Epithelial cell of prostate (primary cell): ENCODE measurements at places on chromosomes 16 and 17.

GRCh38 chr16:86509759-86510464 lies 415 bp upstream of the FOXF1 start:
- DNase-seq, result no peak

DNA sequence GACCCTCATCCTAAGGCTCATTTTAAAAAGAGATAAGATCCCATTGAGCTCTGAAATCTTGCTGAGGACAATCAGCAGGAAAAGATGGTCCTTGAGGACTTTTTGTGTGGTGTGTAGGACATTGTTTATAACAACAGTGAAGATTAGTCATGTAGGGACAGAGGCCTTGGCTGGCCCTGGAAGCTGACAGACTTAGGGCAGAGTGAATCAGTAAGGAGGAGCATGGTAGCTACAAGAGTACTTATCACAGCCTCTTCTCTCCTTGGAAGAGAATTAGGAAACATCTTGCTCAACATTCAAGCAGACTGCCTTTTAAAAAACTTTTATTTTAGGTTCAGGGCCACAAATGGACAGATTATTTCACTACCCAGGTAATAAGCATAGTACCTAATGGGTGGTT lies 665.9 kb upstream of the SALL1 start:
- DNase-seq, result no peak

DNA sequence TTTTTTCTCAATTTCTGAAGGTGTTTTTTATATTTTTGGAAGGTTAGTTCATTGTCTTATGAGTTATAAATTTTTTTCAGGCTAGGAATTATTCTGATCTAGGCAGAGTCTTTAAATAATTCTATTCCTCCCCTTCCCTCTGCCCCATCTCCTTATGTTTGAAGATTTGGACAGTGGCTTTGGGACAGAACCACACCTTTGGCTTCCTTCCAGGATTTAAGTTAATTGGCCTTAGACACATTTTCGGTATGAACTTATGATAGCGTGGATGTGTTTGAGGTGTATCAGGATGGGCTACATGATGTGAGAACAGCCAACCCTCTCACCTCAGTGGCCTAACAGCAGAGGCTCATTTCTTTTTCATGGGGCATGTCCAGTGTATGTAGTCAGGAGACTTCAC lies 24.3 kb downstream of the EPN2 start:
- no peak for DNase-seq

DNA sequence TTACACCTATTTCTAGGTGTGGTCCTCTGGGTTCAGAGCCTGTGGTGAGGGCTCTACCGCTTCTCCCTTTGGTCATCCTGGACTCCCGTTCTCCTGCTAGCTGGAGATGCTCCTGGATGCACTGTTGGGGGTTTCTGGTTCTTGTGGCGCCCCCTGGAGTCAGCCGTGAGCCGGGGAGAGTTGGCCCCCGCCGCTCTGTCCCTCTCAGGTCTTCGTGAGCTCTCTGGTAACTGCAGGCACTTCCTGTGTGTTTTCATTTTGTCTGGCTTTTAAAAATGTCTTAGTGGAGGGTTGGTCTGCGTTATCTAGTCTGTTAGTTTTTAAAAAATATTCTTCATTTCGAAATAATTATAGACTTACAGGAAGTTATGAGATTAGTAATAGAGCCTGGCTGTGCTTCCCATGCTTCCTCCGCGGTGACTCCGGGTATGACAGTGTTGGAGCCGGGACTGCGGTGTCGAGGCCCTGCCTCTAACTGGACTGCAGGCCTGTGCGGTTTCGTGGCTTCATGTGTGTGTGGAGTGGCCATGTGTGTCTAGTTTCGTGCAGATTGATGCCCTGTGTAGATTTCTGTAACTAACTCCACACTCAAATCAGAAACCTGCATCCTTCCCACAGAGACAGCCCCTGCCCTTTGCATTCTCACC lies 78.0 kb upstream of the ZNF750 start:
- DNase-seq, result no peak

- no peak for DNase-seq
Observed at GRCh38 chr16:73629011-73629410, 581.1 kb upstream of the ZFHX3 start.

DNA sequence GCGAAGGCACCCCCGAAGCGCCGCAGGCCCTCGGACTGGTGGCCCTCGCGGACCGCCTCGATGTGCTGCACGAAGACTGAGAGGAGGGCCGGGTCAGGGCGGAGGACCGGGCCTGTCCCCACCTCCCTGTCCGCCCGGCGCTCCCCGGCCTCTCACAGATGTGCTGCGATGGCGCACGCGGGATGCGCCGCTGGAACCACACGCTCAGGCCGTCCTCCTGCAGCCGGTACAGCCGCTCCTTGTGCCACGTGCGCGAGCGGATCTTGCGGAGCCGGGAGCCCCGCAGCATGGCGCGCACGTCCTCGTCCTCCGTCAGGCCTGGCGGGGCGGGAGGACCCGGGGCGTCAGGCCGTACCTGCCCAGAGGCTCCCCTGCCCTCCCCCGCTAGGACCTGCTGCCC lies 11.3 kb downstream of the PLCD3 start:
- DNase-seq, result no peak

GRCh38 chr16:67391424-67392300 lies 1.6 kb downstream of the TPPP3 start:
- no peak for DNase-seq

DNA sequence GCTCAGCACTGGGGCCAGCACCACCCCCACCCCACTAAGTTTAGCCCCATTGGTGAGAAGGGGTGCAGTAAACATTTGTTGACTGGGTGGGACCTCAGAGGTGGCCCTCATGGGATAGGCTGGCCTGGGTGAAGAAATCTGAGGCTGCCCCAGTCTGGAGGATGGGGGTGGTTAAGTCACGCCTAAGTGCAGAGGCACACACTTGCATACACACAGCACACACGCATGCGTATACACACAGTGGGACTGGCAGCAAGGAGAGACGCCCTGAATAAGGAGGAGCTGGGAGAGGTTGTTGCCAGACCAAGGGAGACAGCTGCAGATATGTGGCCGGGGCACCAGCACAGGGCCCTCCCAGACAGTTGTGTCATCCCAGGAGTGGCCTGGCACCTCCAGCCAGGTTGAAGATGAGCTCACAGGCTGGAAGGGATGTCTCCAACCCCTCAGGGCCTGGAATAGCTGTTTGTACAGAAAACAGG lies 3.0 kb upstream of the BCAR1 start:
- DNase-seq, result no peak

GRCh38 chr17:71828182-71828596 lies 292.6 kb upstream of the SOX9 start:
- DNase-seq, result no peak

DNA sequence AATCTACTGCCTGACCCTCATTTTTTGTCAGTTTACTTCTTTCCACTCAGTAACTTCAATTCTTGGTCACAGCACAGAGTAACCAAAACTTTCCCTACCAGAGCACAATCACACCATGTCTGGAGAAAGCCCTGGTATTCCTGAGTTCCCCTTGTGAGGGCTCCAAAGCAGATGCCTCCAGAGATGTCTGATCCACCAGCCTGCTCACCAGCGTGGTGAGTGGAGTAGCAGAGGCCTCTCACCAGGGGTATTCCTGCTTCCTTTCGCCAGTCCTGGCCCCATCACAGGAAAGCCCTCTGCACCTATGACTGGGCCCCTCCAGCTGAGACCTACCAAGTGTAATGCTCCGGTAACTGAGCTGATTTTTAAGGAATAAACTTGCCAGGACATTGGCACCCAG lies 205.4 kb upstream of the HS3ST3A1 start:
- no peak for DNase-seq

DNA sequence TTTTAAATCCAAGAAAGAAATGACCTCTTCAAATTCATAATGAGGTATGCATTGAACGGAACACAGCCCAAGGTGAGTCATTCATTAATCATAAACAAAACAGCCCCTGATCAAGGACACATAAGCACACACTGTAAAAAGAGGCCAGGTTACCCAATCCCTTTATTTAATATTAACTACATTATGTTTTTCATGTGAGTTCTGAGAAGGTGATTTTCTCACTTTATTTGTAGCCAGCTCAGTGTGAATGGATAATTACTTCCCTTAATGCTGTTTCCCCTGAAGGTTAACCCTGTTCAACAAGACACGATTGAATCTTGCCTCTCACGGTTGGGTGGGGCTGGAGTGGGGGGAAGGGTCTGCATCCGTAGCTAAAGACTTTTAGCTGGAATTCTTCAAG lies 257.3 kb upstream of the SALL1 start:
- DNase-seq, result peak; percentile 36

GRCh38 chr17:66720027-66720426 lies 114.9 kb upstream of the CACNG5 start:
- no peak for DNase-seq

DNA sequence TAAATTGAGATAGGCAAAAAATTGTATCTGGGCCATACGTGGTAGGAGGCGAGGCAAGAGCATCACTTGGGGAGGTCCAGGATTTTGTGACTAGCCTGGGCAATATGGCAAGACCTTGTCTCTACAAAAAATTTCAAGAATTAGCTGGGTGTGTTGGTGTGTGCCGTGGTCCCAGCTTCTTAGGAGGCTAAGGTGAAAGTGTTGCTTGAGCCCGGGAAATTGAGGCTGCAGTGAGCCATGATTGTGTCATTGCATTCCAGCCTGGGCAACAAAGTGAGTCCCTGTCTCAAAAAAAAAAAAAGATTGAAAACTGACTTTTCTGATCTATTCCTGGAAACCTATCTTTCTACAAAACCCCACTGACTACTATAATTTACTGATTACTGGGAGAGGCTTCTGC lies 26.7 kb downstream of the CDK12 start:
- no peak for DNase-seq

- DNase-seq, result no peak
Observed at GRCh38 chr17:61335845-61336655, 63.6 kb upstream of the TBX2 start.

- no peak for DNase-seq
Observed at GRCh38 chr16:1285669-1286512, 23.5 kb upstream of the UBE2I start.

DNA sequence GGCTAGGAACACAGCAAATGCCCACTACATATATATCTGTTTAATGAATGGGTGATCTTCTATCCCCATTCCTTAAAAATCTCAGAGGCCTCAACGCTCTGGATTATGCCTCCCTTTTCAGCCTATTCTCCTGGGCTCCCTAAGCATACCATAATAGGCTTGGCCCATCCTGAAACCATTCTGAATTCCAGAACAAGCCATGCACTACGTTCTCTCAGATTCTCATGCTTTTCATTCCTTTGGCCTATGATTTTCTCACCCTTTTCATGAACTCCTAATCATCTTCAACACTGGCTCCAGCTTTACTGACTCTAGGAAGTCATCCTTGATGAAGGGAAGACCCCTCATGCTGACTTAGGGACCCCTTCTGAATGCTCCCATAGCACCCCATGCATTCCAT lies 71.1 kb downstream of the RPGRIP1L start:
- DNase-seq, result no peak

GRCh38 chr16:86772671-86773353 lies 194.5 kb downstream of the FOXL1 start:
- DNase-seq, result no peak

GRCh38 chr17:31584438-31585279 lies 193.2 kb downstream of the RAB11FIP4 start:
- DNase-seq, result no peak

DNA sequence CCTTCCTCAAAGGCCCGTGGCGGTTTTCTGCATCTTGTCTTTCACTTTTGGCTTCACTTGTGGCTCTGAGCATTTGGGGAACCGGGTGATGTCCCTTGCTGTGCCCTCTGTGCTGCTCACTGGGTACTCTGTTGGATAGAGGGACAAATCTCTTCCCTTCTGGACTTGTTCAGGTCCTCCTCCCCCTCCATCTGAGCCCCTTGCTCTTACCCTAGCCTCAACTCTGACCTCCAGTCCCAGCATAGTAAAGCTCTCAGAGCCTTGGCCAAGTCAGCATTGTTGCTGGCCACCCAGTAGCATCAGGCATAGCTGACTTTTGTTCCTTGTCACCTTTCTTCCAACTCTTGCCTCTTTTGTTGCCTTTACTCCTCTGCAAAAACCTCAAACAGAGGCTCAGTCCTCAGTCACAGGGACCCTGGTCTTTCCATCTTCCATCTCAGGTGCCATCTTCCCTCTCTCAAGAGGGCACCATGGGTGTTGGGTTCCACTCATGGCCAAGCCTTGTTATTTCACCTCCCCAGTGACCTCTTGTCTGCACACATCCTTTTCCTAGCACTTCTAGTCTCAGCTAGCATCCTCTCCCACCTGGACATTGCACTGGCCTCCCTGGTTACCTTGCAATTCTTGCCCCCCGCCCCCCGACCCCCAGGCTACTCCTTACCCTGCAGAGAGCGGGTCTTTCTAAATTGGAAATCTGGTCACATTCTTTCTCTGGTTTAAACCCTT lies 393 bp upstream of the PSMB10 start:
- no peak for DNase-seq
